Renal pelvis (tissue), 12 donors: ENCODE measurements at places on chromosomes 7 and 10.

- DNase-seq: no peak
Measured at GRCh38 chr7:155489862-155490696, 32.1 kb downstream of the EN2 start.

GRCh38 chr10:91381257-91381891, 28.8 kb upstream of the HECTD2 start:
- no peak for DNase-seq

DNA sequence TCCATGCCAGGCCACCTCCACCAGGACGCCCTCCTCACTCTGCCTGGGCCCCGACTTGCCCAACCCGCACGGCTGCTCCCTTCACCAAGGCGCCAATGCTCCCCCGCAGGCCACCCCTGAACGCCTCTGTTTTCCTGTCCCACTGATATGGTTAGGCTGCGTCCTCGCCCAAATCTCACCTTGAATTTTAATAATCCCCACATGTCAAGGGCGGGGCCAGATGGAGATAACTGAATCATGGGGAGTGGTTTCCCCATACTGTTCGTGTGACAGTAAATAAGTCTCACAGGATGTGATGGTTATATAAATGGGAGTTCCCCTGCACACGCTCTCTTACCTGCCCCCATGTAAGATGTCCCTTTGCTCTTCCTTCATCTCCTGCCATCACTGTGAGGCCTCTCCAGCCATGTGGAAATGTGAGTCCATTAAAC, 29.8 kb downstream of the RSU1 start:
- DNase-seq: no peak

DNA sequence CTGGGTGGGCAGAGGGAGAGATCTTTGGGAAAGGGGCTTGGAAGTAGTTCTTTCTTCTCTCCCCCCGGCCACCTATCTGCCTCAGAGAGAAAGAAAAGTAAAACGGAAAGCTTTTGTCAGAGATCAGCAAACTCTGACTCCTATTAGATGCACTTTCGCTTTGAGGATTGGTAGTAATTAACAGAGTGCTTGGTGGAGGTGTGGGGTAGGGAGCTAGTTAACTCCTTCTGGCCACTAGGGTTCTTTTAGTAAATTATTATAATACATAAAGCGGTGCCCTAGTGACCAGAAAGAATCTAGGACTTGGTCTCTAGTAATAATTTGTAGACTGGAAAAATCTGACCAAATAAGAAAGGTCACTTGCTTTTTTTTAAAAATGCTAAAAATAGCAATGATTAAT, 54.6 kb downstream of the CPVL start:
- DNase-seq: no peak

DNA sequence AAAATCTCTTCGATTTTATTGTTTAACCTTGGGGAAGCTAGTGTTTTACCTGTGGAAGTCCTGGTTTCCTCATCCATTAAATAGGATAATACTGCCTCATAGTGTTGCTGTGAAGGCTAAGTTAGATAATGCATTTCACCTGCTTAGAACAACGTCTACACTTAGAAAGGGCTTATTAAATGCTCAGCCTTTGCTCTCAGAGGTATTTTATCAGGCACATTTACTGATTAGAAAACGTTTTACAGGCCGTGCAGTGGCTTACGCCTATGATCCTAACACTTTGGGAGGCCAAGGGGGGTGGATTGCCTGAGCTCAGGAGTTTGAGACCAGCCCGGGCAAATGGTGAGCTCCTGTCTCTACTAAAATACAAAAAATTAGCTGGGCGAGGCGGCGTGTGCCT, 144.4 kb downstream of the INSYN2A start:
- DNase-seq: no peak

DNA sequence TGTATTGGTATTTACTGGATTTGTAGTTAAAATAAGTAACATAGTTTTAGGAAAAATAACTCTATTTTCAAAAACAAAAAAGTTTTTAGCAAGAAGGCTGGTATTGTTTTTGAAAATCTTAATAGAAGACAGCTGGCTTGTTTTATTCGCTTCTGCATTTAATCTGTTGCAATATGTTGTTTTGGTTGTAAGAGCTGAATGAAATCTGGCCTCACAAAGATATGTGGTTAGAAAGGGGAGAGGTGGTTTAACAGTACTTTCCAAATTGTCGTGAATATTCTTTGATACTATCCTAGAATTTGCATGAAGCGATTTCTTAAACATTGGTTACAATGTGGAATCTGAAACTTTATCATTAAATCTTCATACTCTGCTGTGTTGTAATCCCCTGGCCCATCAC, 355.9 kb upstream of the FZD8 start:
- DNase-seq: no peak

- DNase-seq: peak; percentile 10
Measured at GRCh38 chr7:66265566-66265965, 60.4 kb downstream of the TPST1 start.

DNA sequence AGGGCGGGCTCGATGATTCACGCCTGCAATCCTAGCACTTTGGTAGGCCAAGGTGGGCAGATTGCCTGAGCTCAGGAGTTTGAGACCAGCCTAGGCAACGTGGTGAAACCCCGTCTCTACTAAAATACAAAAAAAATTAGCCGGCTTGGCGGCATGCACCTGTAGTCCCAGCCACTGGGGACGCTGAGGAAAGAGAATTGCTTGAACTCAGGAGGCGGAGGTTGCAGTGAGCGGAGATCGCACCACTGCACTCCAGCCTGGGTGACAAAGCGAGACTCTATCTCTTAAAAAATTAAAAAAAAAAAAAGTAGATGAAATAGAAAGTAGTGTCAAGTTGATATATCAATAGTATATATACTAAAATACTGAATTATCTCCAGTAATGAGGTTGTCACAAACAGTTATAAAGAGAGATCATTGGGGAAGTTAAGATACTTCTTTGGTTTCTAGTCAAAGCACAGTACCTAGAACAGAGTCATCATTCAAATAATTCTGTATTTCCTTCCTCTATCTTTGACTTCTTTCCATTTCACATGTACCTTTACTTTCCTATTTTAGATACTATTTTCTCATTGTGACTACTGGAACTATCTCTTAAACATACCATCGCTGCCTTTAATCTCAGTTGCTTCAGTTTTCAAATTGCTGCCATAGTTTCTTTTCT, 491.7 kb downstream of the GRM8 start:
- no peak for DNase-seq

GRCh38 chr7:140213684-140214074, 36.9 kb upstream of the KDM7A start:
- DNase-seq: no peak

GRCh38 chr10:3782451-3783315, 2.3 kb downstream of the KLF6 start:
- DNase-seq: no peak

DNA sequence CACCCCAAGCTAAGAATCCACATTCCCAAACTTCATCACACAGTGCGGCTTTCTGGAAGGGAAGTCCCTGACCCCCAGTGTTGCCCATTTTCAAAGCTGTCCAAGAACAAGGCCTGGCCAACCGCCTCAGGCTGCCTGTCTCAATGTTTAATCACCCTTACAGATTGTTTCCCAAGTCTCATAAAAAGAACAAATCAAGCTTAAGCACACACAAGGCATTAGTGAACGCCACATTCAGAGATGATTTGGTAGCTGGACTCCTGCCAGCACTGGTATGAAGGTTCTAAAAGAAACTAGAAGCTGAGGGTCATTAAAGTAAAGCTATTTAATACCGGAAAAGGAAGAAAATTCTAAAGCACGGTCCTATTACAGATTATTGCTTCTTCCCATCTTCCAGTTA, 35.6 kb downstream of the C10orf90 start:
- DNase-seq: peak; percentile 42

DNA sequence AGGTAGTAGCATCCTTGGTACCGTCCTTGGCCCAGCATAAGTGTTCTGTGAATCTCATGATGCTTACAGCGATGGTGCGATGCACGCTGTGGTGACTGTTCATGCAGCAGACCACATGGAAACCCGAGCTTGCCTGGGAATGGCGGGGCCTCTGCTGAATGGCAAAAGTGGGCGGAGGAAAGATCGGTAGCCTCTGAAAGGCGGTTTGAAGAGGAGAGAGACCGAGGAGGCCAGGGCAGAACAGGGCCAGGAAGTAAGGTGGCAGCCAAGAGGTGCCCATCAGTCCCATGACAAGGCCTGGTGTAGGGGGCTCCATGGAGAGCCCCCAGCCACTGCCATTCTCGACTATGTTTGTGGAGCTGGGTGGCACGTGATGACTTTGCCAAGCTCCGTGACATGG, 33.2 kb upstream of the CNPY1 start:
- DNase-seq: no peak

DNA sequence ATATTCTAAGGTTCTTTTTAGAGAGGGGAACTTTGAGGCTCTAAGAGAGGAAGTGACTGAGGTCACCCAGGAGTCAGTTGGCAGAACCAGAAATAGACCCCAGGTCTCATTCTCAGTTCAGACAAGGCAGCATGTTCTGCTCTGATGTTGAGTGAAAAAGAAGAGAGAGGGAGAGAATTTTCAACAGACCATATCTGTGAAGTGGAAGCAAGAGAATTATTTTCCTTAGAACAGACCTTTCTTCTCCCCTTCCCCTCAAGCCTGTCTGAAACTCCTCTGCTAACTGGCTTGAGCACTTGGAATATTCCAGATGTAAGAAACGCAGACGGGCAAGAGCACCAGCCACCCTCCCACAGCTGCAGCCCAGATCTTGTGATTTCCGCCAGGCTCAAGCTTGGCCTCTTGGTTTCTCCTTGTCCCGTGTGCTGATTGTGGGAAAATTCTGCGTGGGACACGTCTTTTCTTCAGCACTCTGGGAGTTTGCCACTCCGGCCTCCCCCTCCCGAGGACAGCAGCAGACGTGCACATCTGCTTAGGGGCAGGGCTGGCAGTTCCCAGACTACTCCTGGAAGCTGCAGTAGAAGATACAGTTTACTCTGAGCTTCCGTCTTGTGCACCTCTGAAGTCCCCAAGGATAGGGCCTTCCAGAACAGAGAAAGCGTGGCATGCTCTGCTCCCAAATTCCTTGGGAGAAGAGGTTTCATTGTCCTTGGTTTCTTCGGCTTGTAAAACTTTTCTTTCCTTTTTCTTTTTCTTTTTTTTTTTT, 22.7 kb upstream of the IKZF1 start:
- DNase-seq: no peak

GRCh38 chr10:99758211-99758891, 24.1 kb upstream of the ABCC2 start:
- peak; percentile 42 for DNase-seq

- no peak for DNase-seq
Measured at GRCh38 chr10:96850825-96851224, 18.7 kb downstream of the LCOR start.

DNA sequence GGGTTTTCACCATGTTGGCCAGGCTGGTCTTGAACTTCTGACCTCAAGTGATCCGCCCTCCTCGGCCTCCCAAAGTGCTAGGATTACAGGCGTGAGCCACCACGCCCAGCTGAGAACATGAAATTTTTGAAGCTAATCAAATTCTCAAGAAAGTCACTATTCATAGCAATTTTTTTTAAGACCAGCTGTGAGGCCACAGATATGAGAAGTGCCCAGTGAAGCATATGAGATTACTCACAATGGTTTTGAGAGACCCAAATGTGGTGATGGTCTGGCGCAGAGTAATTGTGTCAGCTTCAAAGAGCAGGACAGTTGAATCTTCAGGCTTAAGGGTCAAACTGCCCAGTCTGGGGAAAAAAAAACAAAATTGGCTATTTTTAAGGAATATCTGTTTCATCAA, 16.2 kb downstream of the NCOA4 start:
- no peak for DNase-seq

- DNase-seq: no peak
Measured at GRCh38 chr10:89502549-89502948, 32.8 kb downstream of the SLC16A12 start.

GRCh38 chr7:136342251-136342650, 365.1 kb upstream of the MTPN start:
- no peak for DNase-seq

- DNase-seq: no peak
Measured at GRCh38 chr10:72841487-72841886, 52.1 kb upstream of the OIT3 start.

DNA sequence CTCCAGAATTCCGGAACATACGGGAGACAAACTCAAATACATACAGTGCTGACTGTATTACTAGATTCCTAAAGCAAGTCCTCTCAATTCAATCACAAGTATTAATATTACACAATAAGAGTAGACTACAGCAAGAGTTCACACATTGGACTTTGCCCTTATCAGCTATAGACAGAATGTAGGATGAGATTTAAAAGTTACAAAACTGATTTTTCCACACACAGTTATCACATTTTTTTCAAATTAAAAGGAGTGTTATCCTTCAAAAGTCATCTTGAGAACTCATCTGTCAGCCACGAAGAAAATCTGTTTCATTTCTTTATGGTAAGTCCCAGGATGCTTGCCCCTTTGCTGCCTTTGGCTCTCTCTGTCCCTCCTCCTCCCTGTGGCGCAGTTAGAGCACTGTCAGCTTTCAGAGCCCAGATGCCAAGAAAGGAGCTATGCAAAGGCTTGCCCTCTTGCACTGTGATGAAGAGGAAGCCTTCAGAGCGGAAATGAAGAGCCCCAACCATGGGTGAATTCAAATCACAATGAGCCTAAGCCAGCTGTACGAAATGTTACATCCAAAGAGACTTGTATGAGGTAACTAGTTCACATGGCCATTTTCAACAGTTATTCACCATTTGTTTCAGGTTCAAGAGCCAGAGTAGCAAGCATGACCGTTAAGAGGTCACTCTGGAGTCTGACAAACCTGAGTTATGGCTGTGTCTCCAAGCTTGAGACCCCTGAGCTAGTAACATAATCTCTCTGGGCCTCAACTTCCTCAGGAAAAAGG, 10.7 kb downstream of the NCOA4 start:
- DNase-seq: no peak

DNA sequence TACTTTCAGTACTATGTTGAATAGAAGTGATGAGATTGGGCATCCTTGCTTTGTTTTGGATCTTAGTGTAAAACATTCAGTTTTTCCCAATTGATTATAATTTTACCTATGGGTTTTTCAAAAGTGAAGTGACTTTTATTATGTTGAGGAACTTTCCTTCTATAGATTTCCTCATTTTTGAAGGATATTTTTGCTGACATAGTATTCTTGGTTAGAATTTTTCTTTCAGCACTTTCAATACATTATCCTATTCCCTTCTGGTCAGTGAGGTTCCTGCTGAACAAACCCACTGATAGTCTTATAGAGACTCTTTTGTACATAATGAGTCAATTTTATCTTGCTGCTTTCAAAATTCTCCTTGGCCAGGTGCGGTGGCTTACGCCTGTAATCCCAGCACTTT, 297.2 kb downstream of the SUGCT start:
- DNase-seq: no peak

- no peak for DNase-seq
Measured at GRCh38 chr7:1512781-1513656, 8.8 kb upstream of the INTS1 start.

- DNase-seq: no peak
Measured at GRCh38 chr7:83109352-83109751, 53.3 kb downstream of the PCLO start.

GRCh38 chr10:67779465-67780203, 58.4 kb downstream of the DNAJC12 start:
- DNase-seq: peak; percentile 74
